Esophagus squamous epithelium (tissue), 5 donors: ENCODE measurements at places on chromosomes 6 and 20.

DNA sequence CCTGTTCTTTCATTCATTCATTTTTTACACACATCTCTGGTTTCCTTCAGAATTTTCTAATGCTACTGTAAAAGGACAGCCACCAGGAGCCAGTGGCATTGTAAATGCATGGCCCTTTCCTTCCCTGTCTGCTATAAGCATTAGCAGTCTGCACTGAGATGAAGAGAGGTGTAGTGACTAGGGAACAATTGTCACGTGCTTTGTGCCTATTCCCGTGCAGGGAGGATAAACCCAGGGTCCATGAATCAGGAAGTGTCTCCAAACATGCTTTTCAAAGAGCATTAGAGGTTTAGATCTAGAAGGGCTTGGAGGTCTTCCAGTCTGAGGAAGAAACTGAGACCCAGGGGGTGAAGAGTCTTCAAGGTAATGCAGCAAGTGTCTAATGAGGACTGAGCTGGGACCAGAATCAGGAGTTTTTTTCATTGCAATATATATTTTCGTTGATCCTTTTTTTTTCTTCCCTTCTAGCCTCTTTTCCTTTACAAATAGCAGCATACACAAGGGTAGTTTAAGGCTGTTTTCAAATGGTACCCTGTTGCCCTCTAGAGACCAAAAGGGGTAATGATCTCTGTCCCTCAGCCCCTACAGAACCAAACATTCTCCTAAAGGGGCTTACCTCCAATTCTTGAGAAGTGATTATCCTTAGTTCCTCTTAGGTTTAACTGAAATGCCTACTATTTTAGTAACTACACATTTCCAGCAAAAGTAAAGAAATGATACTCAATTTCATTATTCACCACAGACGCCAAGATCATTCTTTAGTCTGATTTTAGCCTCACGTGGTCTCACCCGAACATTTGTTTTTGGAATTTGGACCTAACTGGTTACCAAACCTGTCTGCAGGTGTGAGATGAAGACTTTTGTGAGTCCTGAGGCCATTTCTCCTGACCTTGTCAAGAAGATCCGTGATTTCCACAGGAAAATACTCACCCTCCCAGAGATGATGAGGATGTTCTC lies 6.6 kb downstream of the TRIM15 start:
- no peak for DNase-seq

DNA sequence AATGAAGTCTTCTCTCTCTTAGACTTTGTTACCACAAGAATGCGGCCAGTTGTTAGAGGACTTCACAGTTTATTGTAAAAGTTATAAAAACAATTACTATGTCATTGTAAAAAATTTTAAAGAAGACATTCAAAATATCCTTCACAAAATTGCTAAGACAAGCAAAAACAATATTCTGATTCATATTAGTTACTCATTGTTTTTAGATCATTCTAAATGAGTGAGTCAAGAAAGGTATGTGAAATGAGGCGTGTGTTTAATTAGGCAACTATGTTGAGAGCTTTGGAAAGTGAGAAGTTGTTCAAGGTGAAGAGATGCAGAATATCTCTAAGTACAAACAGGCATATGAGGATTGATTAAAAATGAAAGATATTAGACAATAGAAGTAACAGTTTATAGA lies 875.3 kb downstream of the EYS start:
- no peak for DNase-seq

DNA sequence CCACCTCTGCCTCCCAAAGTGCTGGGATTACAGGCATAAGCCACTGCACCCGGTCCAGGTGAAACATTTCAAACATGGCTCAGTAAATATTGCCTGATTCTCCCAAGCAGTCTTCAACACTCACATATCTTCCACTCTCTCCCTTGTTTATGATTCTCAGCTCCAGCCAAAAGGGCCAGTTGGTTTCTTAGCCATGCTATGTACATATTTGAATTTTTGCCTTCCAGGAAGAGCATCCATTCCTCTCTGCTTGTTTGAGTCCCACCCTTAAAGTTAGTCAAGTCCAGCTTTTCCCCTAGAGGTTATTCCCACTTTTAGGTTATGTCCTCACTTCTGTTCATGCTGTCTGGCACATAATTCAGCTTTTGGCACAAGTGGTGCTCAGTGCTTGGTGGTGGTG lies 5.9 kb downstream of the KIFC1 start:
- DNase-seq = no peak

DNA sequence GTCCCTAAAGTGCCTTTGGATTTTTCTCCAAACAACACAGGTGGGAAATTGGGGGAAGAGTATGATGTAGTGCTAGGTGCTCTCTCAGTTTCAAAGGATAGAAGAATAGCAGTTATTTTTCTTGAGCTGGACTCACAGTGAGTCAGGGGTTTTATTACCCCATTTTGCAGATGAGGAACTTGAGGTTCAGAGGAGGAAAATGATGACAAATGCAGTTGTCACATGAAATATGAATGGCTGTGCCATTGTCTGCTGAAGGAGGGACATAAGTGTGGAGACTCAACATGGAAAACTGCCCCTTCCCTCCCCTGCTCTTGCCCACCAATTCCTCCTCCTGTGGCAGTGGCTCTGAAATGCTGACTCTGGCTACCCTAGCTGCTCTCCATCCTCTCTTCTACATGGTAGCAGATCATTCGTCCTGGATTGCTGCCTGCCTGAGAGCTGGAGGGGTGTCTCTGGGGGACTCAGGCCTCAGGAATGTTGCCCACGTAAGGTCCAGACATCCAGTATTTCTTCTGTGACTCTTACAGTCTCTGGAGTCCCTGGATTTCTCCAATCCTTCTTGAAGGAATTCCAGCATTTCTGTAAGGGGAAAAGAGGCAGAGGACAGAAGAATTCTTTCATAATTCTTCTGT lies 37.6 kb upstream of the EPB41L1 start:
- no peak for DNase-seq

GRCh38 chr20:50005471-50005981 lies 22.7 kb downstream of the SNAI1 start:
- no peak for DNase-seq

DNA sequence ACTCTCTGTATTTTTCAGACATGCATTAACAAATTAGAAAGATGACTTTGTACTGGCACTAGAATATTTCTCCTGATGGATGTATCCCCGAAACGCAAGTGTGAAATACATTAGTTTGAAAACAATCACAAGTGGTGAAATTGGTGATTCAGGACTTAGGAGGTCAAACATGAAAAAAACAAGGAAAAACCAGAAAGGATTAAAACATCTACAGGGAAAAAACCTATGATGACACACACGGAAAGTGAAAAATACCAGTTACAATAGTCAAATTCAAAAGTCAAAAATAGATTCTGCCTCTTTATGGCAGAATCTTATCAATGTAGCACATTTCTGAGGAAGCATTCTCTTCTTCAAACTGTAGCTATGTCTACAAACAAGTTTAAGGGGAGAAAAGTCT lies 129.0 kb upstream of the SGK1 start:
- DNase-seq = no peak

DNA sequence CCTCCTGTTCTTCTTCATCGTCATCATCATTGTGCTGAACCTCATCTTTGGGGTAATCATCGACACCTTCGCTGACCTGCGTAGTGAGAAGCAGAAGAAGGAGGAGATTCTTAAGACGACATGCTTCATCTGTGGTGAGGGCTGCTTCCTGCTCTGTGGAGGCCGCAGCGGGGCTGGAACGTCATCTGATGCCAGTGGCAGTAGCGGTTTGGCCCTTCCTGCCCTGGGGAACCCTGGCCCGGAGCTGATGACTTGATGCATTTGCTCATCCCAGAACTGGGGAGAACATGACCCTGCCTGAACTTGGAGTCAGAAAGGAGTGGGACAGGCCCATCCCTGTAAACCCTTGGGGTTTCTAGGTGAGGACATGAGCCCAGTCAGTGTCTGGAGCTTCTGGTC lies 18.7 kb downstream of the UQCC2 start:
- DNase-seq = no peak

GRCh38 chr6:154012852-154013251 lies 26.2 kb upstream of the OPRM1 start:
- no peak for DNase-seq

DNA sequence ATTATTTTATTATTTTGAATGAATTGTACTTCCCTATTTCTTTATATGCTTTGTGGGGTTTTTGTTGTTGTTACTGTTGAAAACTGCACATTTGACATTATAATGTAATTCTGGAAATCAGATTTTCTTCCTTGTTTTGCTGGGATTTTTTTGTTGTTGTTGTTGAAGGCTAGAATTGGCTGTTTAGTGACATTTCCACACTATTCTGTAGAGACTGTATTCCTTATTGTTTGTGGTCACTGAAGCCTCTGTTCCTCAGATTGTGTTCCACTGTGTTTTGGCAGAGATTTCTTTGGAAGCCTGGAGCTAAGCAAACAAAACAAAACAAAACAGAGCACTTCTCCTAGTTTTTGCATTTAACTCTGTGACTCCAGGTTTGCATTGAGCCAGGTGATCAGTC lies 52.9 kb downstream of the CDYL start:
- no peak for DNase-seq

GRCh38 chr6:155171747-155172449 lies 91.9 kb upstream of the CLDN20 start:
- no peak for DNase-seq

GRCh38 chr6:52574709-52575501 lies 2.0 kb downstream of the TRAM2 start:
- no peak for DNase-seq

DNA sequence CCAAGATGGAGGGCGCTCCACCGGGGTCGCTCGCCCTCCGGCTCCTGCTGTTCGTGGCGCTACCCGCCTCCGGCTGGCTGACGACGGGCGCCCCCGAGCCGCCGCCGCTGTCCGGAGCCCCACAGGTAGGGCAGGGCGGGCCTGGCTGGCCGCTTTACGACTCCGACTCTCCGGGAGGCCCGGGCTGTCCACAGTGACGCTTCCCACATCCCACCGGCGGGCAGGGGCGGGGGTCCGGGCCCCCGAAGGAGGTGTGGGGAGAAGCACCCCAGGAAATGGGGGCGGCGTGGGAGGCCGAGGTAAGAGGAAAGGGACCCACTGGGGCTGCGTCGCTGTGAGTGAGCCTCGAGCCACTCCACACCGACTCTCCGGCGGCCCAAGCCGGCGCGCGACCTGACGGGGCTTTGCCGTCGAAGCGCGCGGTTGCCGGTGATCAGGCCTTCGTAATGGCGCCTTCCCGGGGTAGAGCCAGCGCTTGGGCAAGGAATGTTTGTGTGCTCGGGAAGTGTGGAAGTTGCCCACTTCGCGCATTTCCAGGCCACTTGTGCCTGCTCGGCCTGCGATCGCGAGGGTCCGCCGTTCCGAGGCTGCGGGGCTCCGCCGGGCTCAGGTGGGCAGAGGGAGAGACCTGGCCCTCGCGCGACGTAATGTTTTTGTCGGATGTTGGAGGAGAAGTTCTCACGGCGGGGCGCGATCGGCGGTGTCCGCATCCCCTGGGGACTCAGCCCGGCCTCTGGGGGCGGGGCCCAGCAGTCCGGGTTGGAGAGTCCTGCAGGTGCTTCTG lies 427 bp downstream of the GINM1 start:
- no peak for DNase-seq

DNA sequence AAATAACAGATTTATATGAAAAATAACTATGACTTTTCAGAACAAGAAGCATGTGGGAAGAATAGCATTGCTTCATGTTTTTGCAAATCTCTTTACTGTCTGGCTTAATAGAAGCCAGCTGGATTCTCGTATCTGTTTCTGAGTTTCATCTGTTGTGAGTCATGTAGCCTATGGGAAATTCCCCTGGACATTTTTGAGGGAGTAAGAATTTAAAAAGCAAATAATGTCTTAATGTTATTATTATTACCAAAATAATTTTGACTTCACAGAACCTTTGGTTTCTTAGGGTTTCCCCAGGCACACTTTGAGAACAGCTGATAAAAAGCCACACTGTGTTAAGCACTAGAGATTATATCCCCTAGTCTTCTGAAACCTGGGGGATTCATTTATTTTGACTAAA lies 75.8 kb downstream of the SYCP2L start:
- no peak for DNase-seq

DNA sequence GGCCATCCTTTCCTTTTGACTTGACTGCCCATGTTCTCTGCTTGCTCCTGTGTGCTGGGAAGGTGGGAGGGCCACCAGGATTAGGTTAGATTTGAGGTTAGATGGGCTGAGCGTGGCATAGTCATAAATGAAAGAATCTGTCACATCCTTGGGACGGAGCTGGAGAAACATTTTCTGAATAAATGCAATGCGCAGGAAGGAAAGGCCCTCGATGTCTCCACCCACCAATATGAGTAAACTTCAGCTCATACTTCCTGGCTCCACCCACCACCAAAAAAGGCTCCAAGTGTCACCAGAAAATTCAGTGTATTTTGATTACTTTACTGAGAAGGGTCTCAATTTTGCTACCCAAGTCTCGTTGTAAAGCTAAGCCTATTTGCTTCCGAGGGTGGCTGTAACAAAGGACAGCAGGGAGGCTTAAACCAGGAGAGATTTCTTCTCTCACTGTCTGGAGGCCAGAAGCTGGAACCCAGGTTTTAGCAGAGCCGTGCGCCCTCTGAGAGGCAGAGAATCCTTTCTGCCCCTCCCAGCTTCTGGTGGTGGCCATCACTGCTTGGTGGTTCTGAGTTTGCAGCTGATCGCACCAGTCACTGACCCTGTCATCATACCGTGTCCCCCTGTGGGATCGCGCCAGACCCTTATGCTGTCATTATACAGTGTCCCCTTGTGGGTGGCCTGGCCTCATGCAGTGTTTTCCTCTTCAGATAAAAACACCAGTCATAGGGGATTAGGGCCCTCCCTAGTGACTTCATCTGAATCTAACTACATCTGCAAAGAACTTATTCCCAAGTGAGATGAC lies 137.8 kb downstream of the TTLL2 start:
- no peak for DNase-seq

DNA sequence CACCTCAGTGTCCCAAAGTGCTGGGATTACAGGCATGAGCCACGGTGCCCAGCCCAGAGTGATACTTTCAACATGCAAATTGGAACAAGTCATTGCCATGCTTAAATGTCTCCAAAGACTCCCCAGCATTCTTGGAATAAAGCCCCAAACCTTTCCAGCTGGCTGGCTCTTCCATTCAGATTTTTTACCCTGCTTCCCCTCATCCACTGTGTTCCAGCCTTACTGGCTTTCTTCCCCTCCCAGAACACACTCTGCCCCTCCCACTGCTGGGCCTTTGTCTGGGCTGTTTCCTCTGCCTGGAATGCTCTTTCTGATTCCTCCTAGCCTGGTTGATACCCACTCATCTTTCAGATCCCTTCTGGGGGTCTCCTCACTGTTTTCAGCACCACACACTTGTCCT lies 40.1 kb upstream of the NNAT start:
- no peak for DNase-seq

DNA sequence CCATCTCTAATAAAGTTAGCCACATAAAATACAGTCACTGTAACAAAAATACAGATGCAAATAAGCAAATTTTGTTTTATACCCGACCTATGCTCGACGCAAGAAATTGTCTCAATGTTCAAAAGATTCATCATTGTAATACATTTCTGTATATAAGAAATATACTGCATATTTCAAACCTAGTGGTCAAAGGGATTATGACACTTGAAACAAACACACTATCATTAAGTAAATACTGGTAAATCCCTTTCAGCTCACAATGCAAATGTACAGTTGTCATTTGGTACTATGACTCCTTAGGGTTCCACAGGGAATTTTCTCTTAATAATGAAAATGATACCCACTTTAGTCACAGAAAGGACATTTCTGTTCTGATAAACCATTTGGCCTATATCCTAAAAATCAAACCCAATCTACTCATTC lies 2.2 kb downstream of the HIVEP2 start:
- no peak for DNase-seq
